Activated CD4-positive, CD25-positive, alpha-beta regulatory T cell treated with anti-CD3 and anti-CD28 coated beads, Interleukin-2, amount 50 U/mL, for 72 hours (primary cell): ENCODE measurements at places on chromosomes 7 and 10.

DNA sequence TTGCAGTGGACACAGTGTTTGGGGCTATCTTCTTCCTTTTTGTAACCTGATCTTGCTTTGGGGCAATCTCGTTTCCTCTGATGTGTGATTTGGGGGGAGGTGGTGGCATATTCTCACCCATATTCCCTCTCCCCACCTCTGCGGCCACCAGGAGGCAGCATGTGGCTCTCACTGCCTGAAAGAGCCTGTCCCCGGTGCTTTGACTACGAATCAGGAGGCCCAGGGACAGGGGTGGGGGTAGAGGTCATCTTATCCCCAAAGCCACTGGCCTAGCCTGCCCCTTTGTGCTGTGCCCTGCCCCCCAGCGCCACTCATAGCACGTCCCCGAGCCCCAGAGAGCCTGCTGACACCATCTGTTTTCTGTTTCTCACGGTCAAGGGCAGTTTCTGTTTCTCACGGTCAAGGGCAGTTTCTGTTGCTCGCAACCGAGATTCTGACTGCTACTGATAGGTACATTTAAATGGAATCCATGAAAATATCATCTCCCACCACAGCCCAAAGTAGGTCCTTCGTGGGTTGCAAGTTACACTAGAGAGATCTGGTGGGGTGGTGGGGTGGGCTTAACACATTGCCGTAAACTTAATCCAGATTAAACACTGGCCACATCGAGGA lies 28.2 kb downstream of the PHYH start:
- DNase-seq = peak; percentile 41

GRCh38 chr7:116554436-116554835 lies 29.6 kb downstream of the CAV1 start:
- DNase-seq = no peak

GRCh38 chr10:48556065-48556464 lies 48.8 kb downstream of the ARHGAP22 start:
- DNase-seq = no peak

DNA sequence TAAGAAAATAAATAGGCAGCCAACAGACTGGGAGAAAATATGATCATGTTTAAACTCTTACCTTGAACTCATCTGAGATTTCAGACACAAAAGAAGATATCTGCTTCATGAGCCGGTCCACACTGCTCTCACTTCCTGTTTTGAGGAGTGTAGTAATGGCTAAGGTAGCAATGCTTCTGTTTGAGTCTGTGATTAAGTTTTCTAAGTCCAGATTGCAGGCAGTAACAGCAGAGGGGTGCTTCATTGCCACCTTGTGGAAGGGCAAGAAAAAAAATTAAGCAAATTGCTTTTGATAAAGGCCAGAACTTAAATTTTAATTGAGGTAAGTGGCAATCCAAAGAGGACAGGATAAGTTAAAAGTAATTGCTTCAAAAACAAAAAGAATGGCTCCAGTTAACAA lies 69.1 kb downstream of the MEST start:
- no peak for DNase-seq

GRCh38 chr7:2109936-2110609 lies 122.7 kb downstream of the MAD1L1 start:
- peak; percentile 62 for DNase-seq

DNA sequence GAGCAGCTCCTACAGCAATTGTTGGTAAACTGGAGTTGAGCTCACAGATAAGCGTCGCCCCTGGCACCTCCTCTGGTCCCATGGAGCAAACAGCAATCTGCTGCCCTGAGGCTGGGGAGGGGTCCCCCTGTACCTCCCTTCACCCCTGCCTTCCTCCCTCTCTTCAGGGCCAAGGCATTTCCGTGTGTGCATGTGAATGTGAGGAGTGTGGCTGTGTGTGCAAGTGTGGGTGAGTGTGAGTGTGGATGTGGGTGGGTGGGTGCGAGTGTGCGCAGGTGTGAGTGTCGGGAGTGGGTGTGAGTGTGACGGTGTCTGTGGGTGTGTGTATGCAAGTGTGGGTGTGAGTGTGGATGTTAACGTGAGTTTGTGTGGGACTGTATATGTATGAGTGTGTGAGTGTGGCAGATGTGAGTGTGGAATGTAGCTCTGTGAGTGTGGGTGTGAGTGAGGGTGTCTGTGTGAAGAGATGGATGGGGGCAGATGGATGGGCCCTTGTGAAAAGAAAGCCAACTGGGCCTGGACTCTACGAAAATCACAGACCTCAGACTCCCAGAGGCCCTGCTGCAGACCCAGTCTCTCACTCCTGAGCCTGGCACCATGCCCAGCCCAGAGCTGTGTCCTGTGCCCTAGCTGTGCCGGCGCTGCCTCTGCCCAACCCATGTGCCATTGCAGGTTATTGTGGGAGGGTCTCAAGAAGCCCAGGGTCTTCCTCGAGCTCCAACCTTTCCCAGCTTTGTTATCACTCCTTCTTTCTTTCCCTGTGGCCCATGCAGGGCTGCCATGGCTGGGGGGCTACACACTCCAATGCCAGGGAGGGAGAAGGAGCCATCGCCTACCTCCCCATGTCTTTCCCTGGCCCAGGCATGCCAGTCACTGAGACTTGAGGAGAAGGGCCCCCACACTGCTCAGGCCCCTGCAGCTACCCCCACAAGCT lies 73.9 kb downstream of the GRID1 start:
- DNase-seq = no peak

- DNase-seq = no peak
Measured at GRCh38 chr10:100766693-100767421, 21.5 kb downstream of the PAX2 start.

GRCh38 chr7:112132051-112132694 lies 74.0 kb downstream of the DOCK4 start:
- no peak for DNase-seq

DNA sequence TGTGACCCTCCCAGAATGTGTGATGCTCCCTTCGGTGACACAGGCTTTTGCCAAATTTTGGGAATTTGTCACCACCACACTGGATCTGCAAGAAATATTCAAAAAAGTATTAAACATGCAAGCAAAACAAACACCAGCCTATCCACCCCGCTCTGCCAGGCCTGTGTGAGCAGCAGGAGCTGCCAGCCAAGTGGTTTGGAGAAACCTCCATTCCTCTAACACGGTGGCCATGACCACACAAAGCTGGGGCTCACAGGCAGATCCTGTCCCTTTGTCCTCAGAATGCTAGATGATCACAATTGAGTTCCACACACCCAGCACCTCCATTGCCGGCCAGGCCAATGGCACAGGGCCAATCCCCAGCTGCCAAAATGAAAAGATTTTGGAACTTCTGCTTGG lies 261.9 kb upstream of the PPP2R2D start:
- no peak for DNase-seq

DNA sequence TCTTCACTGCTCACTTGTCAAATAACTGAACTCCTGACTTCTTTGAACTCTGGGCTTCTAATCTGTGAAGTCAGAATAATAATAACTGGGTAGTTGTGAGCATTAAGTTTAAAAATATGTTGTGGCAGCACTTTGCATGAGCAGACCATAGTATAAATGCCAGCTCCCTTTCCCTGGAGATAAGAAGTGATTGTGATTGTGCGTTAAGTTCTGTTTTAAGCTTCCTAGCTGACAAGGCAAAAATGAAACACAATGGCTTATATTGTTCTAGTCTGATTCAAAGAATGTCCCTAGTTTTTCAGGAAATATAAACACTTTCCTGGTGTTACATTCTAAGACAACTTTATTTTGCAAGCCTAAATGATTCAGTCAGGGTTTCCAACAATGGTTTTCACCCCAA lies 61.8 kb downstream of the PTPRE start:
- no peak for DNase-seq

DNA sequence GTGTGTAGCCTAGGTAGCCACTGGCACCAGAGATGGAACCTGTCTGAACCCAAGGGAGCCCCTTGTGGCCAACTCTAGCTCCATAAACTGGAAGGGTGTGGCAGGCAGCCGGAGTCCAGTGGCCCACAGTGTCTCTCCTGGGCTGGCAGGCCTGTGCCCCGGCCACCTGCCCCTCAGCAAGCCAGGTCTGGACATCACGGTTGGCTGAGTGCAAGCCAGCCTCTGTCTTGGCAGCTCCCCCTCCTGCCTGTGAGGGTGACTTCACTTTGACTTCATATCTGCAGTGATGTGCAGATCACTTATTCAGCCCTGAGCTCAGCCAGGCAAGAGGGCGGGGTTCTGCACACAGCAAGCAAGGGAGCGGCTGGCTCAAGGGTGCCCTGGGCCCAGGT lies 1.3 kb upstream of the RET start:
- DNase-seq = no peak

DNA sequence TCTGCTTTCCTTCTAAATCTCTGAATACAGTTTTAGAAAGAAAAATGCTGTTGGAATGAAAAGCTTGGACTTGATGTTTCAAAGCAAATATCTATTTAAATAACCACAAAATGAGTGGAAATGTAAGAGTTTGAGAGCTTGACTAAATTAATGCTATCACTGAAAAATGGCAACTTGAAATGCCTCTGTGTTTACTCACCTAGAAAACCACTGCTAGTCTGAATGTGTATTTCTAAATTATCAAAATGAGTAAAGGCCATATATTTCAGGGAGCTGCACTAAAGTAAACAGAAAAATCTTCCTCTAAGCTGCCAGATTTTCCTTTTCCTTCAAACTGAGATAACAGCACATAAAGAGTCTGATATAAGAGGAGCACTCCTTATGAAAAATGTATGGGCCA lies 87.9 kb downstream of the DPY19L1 start:
- DNase-seq = no peak

GRCh38 chr7:24169077-24169624 lies 114.8 kb upstream of the NPY start:
- no peak for DNase-seq

DNA sequence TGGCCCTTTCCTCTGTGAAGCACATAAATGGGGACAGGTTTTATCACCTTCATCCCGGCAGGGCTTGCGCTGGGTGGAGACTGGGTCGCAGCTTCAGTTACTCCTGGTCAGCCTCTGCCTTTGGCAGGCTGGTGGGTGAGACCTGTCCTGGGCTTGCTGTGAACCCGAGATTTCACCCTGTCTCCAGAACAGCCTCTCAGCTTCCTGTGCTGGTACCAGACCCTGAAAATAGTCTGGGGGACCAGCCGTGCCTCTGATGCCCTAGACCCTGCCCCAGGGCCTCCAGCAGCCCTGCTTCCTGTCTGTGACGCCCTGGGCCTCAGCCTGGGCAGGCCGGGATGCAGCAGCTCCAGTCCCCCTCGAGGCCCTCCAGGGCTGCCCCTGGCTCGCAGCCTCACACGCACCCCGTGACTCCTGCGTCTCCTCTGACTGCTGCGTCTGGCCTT lies 13.2 kb upstream of the PWWP2B start:
- DNase-seq = peak; percentile 23

DNA sequence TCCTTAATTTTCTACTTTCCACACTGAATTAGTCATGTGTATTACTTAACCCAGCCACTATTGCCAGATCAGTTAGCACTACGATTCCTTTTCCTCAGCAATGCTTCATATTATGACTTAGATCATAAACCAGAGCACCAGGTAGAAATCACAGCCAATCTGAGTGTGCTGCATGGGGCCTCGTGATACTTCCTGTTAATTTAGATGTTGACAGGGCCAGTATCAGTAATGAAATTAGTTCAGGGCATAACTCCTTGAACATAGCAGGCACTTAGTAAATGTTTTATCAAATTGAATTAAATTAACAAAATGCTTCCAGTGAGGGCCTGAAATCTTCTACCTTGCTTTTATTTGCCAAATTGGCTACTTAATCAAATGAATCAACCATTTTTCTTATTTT lies 169.3 kb upstream of the LRGUK start:
- DNase-seq = no peak

DNA sequence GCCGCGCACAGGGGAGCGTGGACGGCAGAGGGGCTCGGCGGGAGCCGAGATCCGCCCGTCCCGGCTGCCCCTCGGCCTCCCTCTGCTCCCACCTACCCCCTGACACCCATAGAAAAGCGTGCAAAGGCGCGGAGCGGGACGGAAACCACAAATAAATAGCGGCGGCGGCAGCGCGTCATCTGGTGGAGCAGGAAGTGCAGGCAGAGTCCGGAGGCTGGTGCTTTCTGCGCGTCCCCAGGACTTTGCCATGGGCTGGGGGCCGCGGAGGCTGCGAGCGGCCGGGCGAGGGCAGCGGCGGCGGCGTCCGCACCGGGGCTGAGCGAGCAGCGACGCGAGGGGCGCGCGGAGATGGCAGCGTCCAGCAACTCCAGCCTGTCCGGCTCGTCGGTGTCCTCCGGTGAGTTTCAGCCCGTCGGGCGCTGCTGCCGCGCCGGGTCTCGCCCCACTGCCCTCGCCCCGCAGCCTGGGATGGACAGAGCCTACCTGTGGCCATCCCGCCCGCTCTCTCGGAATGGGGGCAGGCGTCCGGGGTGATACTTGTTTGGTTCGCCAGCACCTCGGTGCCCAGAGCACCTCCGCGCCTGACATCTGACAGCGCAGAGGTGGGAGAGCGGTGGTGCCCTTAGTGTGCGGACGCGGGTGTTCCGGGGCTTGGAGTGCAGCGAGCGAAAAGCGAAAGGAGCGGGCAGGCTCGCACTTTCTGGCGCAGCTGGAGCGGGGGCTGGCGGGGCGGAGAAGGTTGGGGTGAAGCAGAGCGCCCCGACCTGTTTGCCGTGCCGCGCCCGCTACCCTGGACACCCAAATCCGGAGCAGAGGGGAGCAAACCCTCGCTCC lies at the start of gene CHN2:
Gene CHN2 (plus strand): TSS at position 182 of the 834 bp plus-strand sequence.
- DNase-seq = peak; percentile 31

DNA sequence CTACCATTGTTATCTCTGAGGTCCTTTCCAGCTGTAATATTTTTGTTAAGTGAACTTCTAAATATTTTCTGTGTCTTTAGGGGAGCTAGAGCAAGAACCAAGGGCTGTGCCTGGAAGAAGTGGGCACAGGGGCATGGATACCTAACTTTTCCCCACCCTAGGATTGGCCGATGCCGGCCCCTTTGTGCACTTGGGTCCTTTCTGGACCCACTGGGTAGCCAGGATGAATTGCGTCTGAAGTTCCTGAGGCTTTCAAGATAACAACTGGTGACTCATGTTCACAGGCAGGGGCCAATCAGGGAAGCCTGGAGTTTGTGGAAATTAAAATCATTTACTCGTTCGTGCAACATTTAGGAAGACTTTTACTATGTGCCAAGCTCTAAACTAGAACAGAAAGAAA lies 758 bp downstream of the DPCD start:
- no peak for DNase-seq

DNA sequence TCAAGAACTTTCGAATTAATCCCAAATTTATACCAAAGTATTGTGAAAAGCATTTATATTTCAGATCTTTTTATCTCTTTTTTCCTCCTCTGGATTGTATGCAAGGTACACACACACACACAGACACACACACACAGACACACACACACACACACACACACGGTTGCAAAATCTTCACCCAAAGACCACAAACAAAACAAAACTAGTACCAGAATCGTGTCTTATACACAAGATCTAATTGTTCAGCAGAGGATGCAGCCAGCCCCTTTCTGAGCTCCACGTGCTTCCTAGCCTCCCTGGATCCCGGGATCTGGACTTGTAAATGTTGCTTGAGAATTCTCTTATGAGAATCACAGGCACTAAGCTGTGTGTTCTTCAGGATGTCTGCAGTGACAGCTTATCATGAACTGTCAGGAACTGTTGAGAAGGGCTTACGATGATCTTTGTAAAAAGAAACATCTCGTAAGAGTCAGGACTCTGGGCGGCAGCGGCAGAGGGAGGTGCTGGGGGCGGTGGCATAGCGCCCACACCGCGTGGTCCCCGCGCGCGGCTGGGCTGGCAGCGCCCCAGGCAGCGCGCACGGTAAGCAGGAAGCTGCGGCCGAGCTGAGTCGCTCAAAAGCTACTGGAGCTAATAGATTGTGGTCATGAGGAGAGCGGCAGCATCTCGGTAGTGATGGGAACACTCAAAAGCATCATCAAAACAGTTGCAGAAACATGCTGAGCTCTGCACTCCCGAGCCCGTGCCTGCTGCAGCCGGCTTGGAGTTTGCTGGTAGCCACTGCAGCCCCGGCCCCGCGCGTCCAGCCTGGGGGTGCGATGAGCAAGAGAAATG lies 277.6 kb downstream of the GATA3 start:
- peak; percentile 73 for DNase-seq
